ENCODE measurements at places on chromosomes 11 and 22. TPM values are rescaled to one million over a fixed set of nuclear protein-coding genes. Genes with fewer than 3 reads are reported as not detected.

Gene IFITM2
- total RNA-seq = 60.1 TPM

Gene IGLL1
- not detected for total RNA-seq

Gene CLMP
- total RNA-seq = 19.0 TPM

Gene GGT5
- total RNA-seq = 2.7 TPM
